ENCODE measurements at places on chromosomes 5 and 9. TPM values are rescaled to one million over a fixed set of nuclear protein-coding genes. Genes with fewer than 3 reads are reported as not detected.

The TIMD4 gene
- total RNA-seq, result not detected

- H3K36me3 ChIP-seq, result no peaks in the 10 kb centered on the region
- no peaks in the 10 kb centered on the region for H3K27me3 ChIP-seq
- no peaks in the 10 kb centered on the region for H3K4me1 ChIP-seq
- no peak for DNase-seq
Observed at GRCh38 chr5:51961154-51961562, 577.9 kb downstream of the ISL1 start.

DNA sequence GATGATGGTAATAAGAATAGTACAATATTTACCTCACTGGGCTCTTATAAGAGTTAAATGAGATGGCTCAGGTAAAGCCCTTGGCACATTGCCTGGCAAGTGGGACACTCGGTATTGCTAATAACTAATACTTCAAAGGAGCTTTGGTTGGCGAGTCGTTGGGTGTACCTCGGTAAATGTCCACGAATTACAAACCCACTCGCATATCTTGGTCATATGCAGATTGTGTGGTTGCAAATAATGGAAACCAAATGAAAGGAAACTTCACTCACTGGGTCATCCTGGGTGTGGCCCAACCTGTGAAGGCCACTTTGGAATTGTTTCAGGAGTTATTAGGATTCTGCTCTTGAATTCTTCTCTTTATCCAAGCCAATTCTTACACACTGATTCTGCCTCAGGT, 147.5 kb downstream of the NTRK2 start:
- no peaks in the 10 kb centered on the region for H3K4me1 ChIP-seq
- no peak overlapping the region for H3K4me3 ChIP-seq
- H3K36me3 ChIP-seq, result no peaks in the 10 kb centered on the region

DNA sequence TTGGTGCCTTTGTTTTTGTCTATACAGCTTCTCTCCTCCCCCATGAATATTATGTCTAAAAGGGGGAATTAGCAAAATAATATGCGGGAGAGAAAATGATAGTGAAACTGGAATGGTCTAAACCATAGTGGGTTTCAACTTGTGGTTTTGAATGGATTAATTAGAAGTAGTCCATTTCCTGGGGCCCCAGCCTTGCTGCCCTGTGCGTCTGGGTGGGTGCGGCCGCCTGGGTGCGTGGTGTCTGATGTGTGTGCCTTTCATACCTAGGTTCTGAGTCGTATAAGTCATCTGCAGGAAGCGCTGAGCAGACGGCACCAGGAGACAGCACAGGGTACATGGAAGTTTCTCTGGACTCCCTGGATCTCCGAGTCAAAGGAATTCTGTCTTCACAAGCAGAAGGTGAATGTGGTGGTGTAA, 120.0 kb upstream of the CACNA1B start:
- peaks cover 6% of the 10 kb centered on the region for H3K4me1 ChIP-seq
- no peaks in the 10 kb centered on the region for H3K27me3 ChIP-seq
- no peak overlapping the region for H3K4me3 ChIP-seq
- peak overlapping the region; percentile 62 for H3K27ac ChIP-seq
- no peak for DNase-seq
- peaks cover 62% of the 10 kb centered on the region for H3K36me3 ChIP-seq

All from psoas muscle (tissue), 8 donors.